Chondrocyte (in vitro differentiated cells): ENCODE measurements at places on chromosomes 1 and 21. TPM values are rescaled to one million over a fixed set of nuclear protein-coding genes. Genes with fewer than 3 reads are reported as not detected.
A peak's percentile ranks its signal among the peaks of the same experiment; 100 is the strongest.

DNA sequence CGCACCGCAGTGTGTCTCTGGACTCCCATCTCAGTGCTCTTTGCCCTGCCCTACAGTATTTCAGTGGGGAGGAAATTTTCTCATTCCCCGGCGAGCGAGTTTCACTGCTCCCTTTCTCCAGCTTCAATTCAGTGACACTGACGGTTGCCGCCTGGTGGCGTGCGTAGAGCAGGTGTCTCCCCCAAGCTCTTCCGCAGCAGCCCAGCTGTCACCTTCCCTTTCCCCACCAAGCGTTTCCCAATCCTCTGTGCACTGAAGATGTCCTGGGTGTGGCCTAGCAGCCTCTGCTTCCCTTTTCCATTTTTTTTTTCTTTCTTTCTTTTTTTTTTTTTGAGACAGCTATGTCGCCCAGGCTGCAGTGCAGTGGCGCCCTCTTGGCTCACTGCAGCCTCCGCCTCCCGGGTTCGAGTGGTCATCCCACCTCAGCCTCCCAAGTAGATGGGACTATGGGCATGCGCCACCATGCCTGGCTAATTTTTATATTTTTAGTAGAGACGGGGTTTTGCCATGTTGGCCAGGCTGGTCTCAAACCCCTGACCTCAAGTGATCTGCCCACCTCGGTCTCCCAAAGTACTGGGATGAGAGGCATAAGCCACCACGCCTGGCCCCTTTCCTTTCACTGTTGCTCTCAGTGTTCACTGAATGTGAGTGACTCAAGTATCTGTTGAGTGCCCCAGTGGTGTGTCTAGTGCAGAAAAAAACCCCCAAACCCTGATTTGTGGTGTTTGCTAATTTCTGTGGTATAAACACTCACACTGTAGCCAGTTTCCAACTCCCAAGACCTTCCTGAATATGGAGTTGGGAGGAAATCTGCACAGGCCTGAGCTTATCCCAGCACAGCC, 30.1 kb downstream of the TNFRSF1B start:
- no peaks in the 10 kb centered on the region for H3K36me3 ChIP-seq
- no peaks in the 10 kb centered on the region for H3K4me1 ChIP-seq
- H3K4me3 ChIP-seq: no peak overlapping the region
- no peak for DNase-seq
- H3K27ac ChIP-seq: no peak overlapping the region

DNA sequence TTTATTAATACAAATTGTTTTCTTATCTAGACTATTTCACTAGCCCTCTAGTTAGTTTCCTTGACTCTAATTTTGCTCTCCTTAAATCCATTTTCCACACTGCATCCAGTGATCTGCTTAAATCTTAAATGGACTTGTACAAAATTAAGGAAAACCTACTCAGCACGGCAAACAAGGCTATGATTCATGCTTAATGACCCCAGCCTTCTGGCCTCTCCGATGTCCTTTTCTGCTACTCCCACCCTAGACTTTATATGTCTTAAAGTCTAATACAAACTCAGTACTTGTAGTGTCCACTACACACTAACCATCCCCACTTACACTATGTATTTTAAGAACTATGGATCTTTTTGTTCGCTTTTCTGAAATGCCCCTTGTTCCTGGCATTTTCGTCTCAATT, 2.2 kb downstream of the TMED5 start:
- peaks cover 35% of the 10 kb centered on the region for H3K4me1 ChIP-seq
- peak overlapping the region; percentile 97 for H3K4me3 ChIP-seq
- DNase-seq: no peak
- H3K27ac ChIP-seq: peak overlapping the region; percentile 69
- H3K27me3 ChIP-seq: no peaks in the 10 kb centered on the region

DNA sequence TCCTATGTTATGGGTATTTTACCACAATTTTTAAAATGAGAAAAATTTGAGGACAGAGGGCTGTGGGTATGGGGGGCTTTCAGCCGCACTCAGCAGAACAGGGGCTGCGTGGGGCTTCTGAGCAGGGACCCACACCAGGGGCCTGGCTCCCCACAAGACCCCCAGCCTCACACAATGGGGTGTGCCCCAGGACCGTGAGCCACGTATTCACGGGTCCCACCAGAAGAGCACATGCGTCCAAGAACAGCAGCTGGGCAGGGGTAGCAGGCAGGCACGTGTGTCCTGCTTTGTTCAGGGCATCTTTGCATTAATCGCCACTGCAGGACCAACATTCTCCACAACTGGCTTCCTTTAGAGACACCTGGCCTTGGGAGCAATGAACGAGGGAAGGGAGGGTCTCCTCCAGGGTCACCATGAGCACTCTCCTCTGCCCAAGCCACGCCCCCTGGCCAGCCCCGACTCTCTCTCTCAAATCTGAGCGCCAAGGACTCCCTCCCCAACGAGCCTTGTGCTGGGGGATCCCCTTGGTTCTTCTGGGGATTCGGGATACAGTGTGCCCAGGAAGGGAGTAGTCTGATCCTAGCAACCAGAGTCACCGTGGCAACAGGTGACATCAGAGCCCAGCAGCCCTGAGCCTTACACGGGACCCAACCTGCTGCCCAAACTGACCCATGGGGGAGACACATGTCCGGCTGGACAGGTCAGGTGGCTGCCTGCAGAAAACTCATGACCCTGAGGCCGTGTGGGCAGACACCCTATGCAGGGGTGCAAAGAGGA, 7.4 kb upstream of the ARF1 start:
- H3K27me3 ChIP-seq: no peaks in the 10 kb centered on the region
- no peaks in the 10 kb centered on the region for H3K4me1 ChIP-seq
- no peak overlapping the region for H3K4me3 ChIP-seq
- no peaks in the 10 kb centered on the region for H3K36me3 ChIP-seq
- DNase-seq: no peak

Gene SH2D1B
- total RNA-seq: not detected in 3 replicates

Gene ACTL8
- total RNA-seq: not detected in 3 replicates

GRCh38 chr1:80582980-80583379, 1217.8 kb upstream of the ADGRL2 start:
- DNase-seq: no peak
- H3K36me3 ChIP-seq: no peaks in the 10 kb centered on the region
- no peak overlapping the region for H3K4me3 ChIP-seq
